ENCODE measurements at places on chromosomes 6 and 20.

GRCh38 chr6:7687145-7688111 lies 38.5 kb upstream of the BMP6 start:
- no peak for DNase-seq

DNA sequence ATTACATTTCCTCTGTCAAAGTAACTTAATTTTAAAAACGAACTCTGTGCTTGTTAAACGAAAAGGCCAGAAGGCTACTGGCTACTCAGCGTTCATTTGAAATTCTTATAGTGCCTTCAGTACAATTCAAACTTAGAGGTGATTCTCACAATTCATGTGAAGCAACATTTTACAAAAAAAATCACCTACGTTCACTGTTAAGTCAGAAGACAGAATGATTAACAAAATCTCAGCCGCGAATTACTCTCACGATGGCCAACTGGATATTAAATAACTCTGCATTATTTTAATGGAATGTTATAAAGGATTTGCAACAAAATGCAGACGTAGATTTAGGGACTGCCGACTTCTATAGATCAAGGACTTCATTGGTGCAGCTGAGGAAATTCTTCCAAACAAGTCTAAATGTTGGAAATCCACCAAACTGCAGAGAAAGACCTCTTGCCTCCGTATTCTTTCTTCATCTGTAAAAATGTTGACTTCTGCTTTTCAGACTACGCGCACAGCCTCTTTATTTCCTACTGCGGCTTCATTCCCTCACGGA lies 1.6 kb upstream of the QKI start:
- no peak for DNase-seq

DNA sequence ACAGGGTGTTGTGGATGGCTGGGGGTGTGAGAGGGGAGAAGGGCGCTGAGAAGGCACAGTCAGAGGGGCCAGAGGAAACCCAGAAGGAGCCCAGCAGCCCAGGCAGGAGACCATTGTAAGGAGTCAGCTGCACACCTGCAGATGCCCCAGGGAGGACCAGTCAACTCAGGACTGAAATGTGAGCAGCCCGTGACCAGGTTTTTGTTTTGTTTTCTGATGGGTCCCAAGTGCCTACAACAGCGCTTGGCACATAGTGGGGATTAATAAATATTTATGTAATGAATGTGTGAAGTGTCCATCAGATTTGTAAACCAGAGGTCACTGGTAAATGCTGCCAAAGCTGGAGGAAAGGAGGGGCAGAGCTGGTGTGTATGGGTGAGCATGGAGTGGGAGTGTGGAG lies 30.2 kb downstream of the TRAM2 start:
- no peak for DNase-seq

- DNase-seq = no peak
These were observed 56.9 kb downstream of the BMP5 start for GRCh38 chr6:55818482-55818881.

- no peak for DNase-seq
These were observed 14.5 kb upstream of the BCAS1 start for GRCh38 chr20:54084727-54085388.

- no peak for DNase-seq
These were observed 727.2 kb downstream of the KHDRBS2 start for GRCh38 chr6:61558796-61559195.

DNA sequence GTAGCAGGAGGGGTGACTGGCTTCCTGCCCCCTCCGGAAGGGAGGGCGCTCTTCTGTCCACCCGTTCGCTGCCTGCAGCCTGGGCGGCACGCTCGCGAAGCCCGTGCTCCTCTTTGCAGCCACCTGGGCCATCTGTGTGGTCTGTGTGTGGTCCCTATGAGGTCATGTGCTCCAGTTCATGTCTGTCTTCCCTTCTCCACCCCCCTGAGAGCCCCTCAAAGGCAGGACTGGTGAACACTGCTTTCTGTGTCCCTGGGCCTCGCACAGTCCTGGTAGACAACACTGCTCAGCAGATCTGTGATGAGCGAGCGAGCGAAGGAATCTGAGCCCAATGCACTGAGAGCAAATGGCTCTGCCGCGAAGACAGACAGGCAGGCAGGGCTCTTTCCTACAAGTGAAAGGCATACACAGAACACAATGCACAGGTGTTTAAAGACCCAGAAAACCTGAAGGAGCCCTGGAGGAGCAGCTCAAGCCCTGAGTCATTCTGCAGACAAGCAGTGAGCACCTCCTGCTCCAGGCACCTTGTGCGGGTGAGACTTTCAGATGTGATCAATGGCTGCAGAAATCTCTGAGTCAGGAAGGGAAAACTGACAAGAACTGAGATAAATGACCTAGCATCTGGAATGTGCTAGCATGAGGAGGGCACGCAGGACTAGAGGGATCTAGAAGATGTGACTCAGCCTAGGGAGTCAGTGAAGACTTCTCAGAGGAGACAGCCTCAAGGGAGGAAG lies 27.1 kb downstream of the PPP1R3G start:
- DNase-seq = no peak

- no peak for DNase-seq
These were observed 94.6 kb downstream of the LRRC1 start for GRCh38 chr6:53889365-53889764.

GRCh38 chr6:134170844-134171243 lies 118.4 kb upstream of the SLC2A12 start:
- DNase-seq = no peak

DNA sequence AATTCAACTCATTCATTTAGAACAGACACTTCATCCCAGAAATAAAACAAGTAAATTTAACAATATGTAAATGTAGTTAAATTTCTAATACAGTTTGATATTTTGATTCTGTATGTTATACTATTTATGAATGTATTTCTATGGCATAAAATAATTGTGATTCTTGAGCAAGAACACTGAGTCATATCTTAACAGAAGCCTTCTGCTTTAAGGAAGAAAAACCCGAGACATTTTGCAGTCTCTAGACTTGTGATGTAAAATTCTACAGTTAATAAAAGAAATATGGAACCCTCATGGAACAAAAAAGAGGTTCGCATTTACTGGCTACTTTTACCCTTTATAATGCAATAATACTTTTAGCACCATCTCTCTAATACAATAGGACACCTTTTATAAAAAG lies 47.9 kb upstream of the SCML4 start:
- DNase-seq = no peak

- DNase-seq = no peak
These were observed 22.8 kb upstream of the CLDN20 start for GRCh38 chr6:155240905-155241600.

DNA sequence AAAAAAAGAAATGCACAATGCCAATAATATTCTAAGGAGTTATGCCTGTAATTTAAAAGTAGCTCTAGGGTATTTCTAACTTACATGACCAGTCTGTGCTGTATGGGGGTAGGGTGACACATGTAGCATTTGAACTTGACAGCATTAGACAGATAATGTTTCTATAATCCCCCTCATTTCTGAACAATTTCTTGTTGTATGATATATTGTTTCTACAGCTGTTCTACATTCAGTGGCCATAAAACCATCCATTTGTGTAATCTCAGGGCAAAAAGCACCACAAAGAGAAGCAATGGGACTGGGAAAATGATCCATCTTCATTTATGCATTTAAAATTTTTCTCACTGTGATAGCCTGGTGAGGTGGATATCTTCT lies 767.8 kb downstream of the TFAP2A start:
- DNase-seq = no peak

- no peak for DNase-seq
These were observed 133.6 kb downstream of the CDH26 start for GRCh38 chr20:60091861-60092260.

- DNase-seq = no peak
These were observed 185.3 kb upstream of the KCNG1 start for GRCh38 chr20:51208162-51208561.

- DNase-seq = no peak
These were observed 87.8 kb upstream of the HS3ST5 start for GRCh38 chr6:114430534-114431124.

GRCh38 chr20:36893801-36894200 lies 17.9 kb downstream of the TLDC2 start:
- no peak for DNase-seq

GRCh38 chr6:163309491-163310026 lies 105.0 kb upstream of the QKI start:
- no peak for DNase-seq

GRCh38 chr6:83860782-83861495 lies 1.4 kb downstream of the CYB5R4 start:
- no peak for DNase-seq

DNA sequence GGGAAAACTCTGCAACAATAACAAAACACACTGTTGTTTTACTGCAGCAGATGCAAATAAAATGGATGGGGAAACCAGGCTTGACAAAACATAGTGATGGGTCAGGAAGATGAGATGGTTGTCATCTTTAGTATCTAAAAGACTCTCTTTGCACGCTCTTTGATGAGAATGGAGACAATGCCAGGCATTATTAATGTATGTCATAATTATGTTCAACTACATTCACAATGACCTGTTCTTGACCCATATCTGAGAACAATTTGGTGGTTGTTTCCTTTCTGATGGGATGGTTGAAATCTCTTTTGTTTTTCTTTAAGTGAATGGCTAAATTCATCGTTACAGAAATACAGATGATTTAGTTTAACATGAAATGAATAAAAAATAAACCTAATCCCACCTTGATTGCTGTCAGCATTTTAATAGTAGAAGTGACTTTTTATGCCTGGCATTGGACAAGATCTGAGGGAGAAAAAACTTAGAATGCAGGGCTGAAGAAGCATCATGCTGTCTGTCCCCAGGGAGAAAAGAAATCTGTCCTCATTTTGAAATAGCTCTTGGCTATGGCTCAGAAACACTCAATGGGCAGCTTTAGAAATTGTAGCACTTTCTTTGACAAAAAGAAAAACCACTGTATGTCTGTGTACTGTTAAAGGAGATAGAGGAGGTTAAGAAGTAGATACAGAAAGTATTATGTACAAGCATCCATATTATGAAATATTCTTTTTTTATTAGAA lies 12.4 kb upstream of the GRIK2 start:
- no peak for DNase-seq

GRCh38 chr6:20892365-20892764 lies 358.1 kb downstream of the CDKAL1 start:
- DNase-seq = no peak

DNA sequence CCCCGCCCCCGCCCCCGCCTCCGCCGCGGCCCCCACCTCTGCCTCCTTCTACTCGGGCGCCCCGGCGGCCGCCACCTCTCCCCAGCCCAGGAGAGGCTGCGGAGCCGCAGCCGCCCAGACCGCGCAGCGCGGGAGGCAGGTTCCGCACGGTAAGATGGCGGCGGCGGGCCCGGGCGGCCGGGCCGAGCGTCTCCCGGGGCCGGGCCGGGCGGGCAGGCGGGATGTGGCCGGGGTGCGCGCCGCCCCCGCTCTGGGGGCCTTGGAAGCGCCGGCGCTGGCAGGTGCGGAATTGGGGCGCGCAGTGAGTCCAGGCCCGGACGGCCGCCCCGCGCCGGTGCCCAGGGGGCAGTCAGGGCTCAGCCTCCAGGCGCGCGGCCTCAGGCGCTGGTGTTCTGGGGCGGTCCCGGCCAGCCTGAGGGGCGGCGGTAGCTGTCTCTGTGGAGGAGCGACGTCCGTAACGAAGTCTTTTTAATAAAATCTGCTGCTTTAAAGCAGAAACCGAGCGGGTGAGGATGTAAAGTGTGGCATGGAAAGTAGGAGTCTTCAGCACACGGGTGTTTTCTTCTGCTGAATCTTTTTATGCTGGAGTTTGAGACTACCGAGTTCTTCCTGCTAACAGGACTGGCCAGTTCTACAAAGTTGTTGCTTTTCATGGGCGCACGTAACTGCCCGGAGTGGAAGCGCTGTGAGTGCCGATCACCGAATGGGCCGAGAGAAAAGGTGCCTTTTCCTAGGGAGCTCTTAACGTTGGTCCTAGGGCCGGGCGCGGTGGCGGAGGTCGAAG lies at the start of gene GID8:
Gene GID8 (plus strand): TSS at position 43 of the 784 bp plus-strand sequence. CDS start 3,356 bp downstream, outside the sequence.
- no peak for DNase-seq

DNA sequence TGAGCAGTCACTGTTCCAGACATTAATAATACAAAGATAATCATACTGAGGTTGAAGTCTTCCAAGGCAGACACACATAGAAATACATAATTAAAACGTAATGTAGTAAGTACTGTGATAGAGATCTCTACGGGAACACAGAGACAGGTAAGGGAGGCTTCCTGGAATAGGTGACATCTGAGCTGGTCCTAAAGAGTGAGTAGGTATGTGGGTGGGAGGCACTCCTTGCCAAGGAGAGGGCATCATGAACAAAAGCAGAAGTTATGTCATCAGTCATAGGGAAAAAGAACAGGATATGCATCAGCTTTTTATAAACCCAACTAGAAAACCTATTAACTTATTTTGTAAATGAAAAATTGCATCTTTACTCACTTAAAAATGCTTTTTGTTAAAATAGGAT lies 110.0 kb downstream of the MAP7 start:
- DNase-seq = no peak

DNA sequence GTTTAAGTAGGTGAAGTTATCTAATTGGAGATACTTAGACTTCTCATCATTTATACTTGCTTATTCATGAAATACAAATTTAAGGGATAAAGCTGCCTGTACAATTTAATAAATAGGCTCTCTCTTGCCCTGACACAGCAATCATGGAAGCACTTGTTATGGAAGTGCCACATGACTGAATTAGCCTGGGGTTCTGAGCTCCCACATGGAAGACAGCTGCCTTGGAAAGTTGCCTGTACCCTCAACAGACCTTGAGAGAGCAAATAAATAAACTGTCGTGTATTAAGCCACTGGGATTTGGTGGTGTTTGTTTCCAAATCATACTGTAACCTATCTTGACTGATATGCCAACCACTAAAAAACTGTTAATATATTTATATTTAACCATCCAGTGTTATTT lies 87.0 kb upstream of the RSPO3 start:
- DNase-seq = no peak

- DNase-seq = no peak
These were observed 28.0 kb downstream of the STX11 start for GRCh38 chr6:144178323-144178722.

DNA sequence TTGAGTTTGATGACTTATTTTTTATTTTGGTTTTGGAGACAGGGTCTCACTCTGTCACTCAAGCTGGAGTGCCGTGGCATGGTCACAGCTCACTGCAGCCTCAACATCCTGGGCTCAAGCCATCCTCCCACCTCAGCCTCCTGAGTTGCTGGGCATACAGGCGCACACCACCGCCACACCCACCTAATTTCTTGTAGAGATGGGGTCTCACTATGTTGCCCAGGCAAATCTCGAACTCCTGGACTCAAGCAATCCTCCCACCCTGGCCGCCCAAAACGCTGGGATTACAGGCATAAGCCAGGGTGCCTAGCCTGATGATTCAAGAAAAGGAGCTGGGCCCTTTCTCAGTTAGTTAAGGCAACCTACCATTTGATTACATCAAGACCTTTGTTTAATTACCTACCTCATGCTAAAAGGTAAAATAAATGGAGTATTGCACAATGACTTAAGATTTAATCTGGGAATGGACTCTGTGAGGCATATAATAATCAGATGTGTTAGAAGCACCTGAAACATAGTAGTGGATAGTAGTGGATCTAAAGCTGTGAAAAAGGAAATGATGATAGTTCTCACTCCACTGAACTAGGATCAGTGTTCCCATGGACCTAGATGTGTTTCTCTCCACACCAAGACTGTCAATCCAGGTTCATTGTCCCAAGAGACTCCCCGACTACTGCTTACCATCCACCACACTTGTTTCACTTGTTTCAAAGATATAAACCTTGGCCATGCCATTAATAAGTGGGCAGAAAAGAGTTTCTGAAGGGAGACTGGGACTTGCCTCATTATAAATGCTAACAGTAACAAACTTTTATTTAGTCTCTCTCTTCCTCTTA lies 2.1 kb downstream of the TNFRSF21 start:
- no peak for DNase-seq

Data from D721Med (cell line).